ENCODE measurements at places on chromosomes 7 and 10. TPM values are rescaled to one million over a fixed set of nuclear protein-coding genes. Genes with fewer than 3 reads are reported as not detected.
A peak's percentile ranks its signal among the peaks of the same experiment; 100 is the strongest.

Gene MUC12
- 2.5 TPM for total RNA-seq

Gene CCDC6
- 69.4 TPM for total RNA-seq

Gene STAG3
- total RNA-seq, result 0.36 TPM

- DNase-seq, result peak; percentile 47
These were observed 111.5 kb downstream of the SEMA3C start for GRCh38 chr7:80807166-80807900.

DNA sequence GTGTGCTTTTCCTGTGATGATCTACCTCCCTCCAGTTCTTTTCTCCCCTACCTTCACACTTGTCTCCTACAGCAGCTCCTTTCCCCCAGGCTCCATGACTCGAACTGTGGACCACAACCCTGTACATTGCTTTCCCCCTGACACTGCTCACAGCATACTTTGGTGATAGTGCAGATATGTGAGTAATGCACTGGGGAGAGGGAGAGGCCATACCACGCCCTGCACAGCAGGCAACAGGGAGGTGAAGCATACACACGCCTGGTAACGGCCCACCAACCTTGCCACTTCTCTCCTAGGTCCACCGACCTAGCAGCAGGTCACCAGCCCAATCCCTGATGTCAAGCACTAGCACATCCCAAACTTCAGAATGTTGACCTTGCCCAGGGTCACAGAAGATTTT is 238.2 kb downstream of the GRID1 start:
- no peak for DNase-seq

GRCh38 chr7:140304191-140304799 is 94.0 kb downstream of the SLC37A3 start:
- DNase-seq, result no peak

DNA sequence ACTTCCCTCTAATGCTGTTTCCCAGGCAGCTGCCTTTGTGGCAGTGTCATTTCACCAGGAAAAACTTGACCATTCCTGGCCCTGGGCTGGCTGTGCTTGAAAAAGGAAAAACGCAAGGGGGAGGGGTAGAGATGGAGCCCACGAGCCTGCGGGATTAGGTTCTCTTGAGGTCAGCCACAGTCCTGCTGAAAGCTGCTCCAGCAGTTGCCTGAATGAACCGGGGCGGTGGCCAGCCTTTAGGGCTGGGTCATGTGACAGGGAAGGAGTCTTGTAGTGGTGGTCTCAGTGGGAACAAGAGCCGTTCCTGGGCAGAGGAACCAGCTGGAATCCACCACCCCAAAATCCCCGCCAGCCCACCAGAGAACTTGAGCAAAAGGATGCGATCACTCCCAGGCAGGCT is 51.2 kb upstream of the LRRC4 start:
- no peak for DNase-seq

DNA sequence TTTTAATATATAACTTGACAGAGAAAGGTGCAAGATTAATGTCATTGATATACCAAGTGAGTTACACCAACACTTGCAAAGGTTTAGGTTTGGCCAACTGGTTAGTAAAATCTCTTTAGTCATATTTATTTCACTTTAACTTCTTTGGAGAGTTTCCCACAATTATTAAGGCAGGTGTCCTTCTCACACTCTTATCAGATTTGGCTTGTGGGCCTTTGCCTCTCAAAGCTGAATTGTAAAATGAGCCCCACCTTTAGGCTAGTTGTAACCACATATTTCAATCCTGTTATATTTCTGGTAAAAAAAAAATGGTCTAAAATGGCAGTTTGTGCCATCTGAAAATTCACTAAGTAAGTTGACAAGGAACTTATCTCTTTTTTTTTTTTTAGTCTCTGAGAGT is 26.6 kb upstream of the FOXP2 start:
- no peak for DNase-seq

DNA sequence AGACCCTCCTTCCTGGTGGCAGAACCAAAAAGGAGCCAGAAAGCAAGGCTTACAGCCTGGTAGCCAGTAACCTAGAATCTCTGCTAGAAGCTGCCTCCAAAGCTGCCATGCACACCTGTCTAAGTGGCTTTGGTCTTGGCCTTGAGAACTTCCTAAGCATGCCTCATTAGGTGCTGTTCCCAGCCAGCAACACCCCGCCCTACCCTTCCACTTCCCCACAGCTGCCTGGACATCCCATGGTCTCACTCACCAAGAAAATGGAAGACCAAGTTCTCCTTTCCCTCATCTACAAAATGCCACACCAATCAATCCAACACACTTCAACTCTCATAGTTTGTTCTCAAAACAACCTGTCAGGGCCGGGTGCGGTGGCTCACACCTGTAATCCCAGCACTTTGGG is 4.2 kb downstream of the PSAP start:
- DNase-seq, result no peak

GRCh38 chr10:4086131-4086898 is 301.3 kb upstream of the KLF6 start:
- DNase-seq, result peak; percentile 43
